Activated CD4-positive, alpha-beta T cell treated with anti-CD3 and anti-CD28 coated beads for 24 hours (primary cell): ENCODE measurements at places on chromosomes 5 and 9.
A peak's percentile ranks its signal among the peaks of the same experiment; 100 is the strongest.

- DNase-seq: no peak
Observed at GRCh38 chr9:119836036-119836435, 466.8 kb upstream of the BRINP1 start.

DNA sequence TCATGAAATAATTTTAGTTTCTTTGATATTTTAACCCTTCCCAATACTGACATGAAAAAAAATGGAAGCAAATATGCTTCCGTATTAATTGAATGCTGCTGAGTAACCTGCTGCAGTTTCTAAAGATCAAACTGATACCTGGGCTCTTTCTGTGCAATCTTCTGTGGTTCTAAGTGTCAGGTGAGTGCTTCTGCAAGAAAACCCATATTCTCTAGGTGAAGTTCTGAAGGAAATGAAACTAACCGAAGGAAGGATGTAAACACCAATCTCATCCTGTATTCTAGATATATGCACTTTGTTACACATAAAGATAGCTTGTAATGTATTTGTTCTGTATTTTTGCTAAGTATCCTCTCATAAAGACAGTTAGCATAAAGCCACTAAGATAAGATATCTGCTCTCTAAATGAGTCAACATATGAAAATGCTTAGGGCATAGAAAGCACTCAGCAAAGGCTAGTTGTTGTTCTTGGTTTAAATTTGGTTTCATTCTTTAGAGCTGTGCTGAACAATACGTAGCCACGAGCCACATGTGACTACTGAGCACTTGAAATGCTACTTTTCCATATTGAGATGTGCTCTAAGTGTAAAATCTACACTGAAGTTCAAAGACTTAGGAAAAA, 52.0 kb downstream of the ITGA2 start:
- no peak for DNase-seq

DNA sequence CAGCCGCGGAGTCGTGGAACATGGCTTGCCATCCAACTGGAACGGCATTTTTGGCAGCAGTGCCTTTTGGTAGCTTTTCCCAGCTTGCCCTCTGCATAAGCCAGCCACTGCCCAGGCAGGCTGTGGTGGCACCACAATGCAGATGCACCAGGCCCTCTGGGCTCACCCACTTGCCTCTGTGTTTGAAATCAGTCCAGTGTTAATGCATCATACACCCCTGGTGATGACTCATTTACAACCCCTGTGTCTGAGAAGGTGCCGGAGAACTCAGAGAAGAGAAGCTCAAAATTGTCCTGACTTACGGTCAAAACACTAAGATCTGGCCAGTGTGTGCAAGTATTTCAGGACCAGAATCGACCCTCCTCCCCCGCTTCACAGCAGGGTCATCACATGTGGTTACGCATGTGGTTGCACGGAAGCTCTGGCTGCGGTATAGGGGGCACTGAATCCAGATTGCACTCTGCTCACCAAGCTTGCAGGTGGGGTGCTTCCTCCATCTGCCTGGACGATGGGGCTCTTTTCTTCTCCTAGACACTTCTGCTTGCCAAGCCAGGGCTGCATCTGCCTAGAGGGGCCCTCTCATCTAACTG, 66.5 kb upstream of the SMIM15 start:
- DNase-seq: no peak

- DNase-seq: no peak
Observed at GRCh38 chr5:59591162-59591561, 302.4 kb downstream of the PDE4D start.

GRCh38 chr5:32014096-32014745, 159.9 kb downstream of the GOLPH3 start:
- DNase-seq: no peak

- DNase-seq: no peak
Observed at GRCh38 chr9:27112235-27112634, 3.2 kb downstream of the TEK start.

DNA sequence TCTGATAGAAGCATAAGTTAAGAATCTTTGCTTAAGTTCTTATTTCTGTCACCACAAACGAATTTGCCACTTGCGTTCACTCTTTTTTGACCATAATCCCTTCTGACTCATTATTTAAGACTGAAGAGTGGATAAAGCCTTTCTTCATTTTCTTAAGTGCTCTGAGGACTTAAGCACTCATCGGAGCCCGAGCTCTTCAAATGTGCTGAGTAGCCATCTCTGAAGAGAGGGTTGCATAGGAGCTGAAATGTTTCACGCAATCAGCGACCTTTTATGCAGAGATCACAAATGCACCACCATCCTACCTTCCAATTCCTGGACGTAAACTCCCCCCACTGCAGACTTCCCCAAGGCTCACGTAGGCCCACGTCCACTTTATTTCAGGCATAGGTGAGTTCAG, 699.2 kb downstream of the IRX1 start:
- DNase-seq: no peak

DNA sequence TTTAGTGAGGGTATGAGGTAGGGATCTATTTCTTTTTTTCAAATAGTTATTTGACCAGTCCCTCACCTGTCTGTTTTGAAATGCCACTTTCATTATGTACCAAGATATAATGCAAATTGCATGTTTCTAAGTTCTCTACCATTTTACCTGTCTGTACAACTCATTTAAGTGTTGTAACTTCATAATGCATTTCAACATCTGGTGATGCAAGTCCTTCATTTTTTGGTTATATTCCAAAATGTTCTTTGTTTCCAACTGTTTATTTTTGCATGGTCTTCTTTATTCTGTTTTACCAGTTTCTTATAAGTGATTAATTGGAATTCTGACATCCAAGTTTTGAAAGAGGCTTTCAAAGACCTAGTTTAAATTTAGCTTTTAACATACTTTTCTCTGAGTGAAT, 26.8 kb downstream of the TDRD7 start:
- DNase-seq: no peak

DNA sequence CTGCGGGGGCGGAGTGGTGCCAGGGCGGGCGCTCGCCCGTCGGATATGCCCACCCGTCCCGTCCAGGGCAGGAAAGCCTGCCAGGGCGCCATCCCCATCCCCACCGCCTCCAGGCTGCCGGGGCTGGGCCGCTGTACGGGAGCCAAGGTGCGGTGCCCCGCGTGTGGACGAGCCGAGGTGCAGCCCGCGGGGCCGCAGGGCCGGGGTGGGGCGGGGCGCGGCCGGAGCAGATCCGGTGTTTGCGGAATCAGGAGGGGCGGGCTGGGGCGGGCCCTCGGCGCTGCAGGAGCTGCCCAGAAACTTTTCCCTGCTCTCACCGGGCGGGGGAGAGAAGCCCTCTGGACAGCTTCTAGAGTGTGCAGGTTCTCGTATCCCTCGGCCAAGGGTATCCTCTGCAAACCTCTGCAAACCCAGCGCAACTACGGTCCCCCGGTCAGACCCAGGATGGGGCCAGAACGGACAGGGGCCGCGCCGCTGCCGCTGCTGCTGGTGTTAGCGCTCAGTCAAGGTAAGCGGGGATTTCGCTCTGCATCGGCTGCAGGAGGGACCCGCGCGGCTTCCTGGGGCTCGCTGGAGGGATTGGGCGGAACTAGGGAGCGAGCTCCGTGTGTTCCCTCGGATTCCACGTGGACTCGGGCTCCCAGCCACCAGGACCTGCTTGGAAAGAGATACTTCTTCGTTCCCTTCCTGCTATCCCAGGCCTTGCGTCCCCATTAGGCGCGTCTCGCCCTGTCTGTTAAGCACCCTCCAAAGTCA, at the start of gene ITGA2:
Gene ITGA2 (plus strand): TSS at position 328 of the 756 bp plus-strand sequence. CDS start 117 bp downstream, at position 445.
- DNase-seq: peak; percentile 15

- no peak for DNase-seq
Observed at GRCh38 chr9:25678147-25678666, at the start of gene TUSC1. TUSC1 (minus strand) TSS chr9:25678444; CDS start chr9:25678312, 132 bp downstream.

- DNase-seq: no peak
Observed at GRCh38 chr9:116380496-116380995, 227.0 kb downstream of the PAPPA start.

GRCh38 chr9:36765468-36766341, 193.0 kb downstream of the MELK start:
- peak; percentile 87 for DNase-seq
